D341Med (cell line): ENCODE measurements at places on chromosomes 7 and 10.

DNA sequence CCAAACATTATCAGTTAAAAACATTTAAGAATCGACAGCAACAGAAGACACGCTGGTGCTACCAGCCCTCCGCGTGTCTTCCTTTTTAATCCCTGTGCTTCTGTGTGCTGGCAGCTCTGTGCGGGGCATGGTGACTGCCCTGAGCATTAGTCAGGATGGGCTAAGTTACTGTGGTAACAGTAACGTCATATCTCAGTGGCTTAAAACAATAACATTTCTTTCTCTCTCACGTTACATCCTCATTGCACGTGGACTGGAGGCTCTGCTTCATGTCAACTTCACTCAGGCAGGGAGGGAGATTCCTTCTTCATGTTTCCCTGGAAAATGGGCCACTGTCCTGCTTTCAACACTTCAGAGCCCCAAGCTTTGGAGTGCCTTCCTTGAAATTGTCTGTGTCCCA is 378.5 kb downstream of the CCSER2 start:
- no peak for DNase-seq

DNA sequence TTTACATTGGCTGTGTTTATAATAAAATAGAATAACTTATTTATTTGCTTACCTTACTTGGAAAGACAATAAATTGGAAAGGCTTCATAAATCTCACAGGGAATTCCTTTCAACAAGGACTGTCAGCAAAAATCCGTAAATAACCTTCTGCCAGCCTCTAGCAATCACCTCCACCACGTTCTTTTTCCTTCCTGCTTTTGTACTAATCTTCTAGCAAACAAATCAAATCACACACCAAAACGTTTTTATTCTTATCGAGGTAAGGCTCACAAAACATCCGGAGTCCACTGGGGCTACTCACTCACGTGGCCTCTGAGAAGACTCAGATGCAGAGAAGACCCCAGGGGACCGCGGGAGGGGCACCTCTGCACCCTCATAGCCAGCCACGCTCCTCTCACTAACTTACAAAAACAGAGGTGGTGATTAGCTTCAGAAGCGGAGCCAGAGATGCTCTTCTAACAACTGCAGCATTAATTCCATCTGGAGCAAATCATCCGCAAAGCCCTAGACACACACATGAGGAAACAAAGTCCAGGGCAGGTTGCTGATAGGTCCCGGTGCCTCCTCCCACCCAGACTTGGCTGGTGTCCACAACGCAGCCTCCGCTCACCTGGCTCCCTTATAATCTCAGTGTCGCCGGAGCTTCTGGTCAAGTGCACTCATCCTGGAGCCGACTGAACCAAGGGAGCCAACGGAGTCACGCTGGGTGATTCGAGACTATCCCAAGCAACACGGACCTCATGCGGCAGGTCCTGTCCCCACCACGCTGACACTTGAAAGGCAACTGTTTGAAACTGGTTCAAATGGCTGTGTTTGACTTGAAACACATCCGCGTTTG is 22.5 kb downstream of the CTBP2 start:
- no peak for DNase-seq

DNA sequence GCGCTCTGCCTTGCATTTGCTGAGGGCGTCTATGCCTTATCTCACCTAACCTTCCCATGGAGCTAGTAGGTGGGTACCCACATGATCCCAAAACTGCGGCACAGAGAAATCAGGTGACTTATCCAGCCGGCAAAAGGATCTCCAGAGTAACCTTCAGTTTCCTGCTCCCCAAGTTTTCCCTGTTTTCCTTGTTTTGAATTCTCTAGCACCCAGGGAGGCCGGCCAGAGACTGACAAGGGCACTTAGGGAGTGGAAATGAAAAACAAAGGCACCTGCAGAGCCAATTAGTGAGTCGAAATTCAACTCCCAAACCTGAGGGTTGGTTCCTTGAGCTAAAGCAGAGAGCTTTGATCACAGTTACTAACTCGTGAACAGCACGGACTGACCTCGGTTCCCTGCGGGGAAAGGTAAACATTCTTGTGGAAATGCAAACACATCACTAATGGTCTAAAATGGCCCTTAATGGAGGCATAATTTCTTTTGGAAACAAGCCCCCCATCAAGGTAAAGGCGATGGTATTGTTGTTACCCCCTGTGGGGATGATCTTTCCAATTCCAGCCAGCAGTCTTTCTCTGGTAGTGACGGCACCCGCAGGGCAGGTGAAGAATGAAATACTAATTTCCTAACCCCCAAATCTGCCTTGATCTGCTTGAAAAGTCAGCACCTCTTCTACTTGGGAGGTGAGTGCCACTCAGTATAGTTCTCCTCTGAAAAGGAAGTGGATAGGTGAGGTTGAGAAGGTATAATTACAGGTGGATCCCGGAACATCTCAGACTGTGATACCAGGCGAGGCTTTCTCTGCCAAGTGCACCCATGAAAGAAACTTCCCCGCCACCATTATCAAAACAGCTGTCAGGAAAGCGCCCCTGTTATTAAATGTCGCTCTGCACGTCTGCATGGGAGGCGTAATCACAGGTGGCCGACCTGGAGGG is 365.6 kb upstream of the AUTS2 start:
- DNase-seq, result no peak

GRCh38 chr7:26049081-26049480 is 102.9 kb upstream of the NFE2L3 start:
- DNase-seq, result no peak
